ENCODE measurements at places on chromosomes 16 and 17.
A peak's percentile ranks its signal among the peaks of the same experiment; 100 is the strongest.

DNA sequence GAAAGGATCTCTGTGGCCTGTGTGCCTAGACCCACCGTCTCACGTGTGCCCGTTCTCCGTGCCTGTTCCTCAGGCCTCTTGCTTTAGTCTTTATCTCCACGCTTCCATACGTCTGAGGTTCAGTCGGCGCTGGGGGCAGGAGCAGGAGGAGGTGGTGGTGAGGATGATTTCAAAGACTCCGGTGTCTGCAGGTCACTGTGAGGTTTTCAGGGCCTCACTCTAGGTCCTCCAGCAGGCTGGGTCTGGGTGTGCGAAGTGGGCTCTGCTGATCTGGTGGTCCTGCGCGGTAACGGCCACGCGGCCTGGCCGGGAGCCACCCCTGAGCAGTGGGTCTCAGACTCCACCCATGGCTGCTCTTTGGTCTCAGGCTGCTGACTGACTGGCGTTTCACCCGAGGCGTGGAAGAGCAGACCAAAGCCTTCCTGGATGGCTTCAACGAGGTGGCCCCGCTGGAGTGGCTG lies 14.4 kb upstream of the CLEC18A start:
- no peak for DNase-seq

- DNase-seq = no peak
Measured at GRCh38 chr17:16906680-16907079, 65.2 kb downstream of the TNFRSF13B start.

- no peak for DNase-seq
Measured at GRCh38 chr16:30490210-30490609, 17.7 kb downstream of the ITGAL start.

DNA sequence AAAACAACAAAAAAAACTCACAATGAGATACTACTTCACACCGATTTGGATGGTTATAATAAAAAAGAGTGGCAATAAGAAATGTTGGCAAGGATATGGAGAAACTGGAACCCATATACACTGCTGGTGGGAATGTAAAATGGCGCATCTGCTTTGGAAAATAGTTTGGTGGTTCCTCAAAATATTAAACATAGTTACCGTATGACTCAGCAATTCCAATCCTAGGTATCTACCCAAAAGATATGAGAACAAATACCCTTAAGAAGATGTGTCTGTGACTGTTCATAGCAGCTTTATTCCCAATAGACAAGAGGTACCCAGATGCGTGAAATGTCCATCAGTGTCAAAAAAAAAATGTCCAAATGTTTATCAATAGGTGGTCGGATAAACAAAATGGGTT lies 7.2 kb downstream of the CPPED1 start:
- DNase-seq = no peak

GRCh38 chr16:57889960-57890751 lies 80.8 kb downstream of the CNGB1 start:
- no peak for DNase-seq

DNA sequence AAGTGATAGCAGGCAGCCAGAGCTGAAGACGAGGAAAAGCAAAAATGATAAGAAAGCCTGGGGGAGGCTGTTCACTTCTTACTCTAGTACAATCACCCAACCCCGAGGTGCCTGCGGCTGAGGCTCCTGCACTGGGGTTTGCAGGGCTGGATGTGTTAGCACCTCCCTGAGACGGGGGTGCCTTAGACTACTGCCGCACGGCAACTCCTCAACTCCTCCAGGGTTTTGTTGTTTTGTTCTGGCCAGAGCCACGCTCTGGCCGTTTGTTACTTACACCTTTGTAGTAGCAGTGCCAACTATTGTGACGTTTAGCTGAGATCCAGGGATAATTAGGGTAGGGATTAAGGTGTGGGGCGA lies 51.5 kb downstream of the LDHD start:
- peak; percentile 22 for DNase-seq

DNA sequence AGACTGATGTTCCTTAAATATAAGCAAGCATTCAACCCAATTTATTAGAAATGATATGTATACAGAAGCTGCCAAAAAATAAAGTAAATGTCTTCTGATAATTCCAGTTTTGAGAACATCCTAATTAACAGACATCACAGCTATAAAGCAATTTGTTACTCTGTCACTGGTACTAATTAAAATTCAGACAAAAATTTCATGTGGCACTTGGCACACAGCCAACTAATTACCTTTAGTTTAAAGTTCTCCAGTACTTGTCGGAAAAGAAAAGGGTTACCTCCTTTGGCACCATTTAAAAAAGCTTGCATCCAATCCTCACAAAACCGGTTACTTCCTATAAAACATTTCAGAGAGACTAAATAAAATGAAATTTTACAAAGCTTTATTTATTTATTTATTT lies 8.8 kb downstream of the C17orf75 start:
- no peak for DNase-seq

GRCh38 chr16:83989300-83989699 lies 21.3 kb downstream of the NECAB2 start:
- no peak for DNase-seq

GRCh38 chr16:81106826-81107503 lies 10.8 kb upstream of the GCSH start:
- no peak for DNase-seq

DNA sequence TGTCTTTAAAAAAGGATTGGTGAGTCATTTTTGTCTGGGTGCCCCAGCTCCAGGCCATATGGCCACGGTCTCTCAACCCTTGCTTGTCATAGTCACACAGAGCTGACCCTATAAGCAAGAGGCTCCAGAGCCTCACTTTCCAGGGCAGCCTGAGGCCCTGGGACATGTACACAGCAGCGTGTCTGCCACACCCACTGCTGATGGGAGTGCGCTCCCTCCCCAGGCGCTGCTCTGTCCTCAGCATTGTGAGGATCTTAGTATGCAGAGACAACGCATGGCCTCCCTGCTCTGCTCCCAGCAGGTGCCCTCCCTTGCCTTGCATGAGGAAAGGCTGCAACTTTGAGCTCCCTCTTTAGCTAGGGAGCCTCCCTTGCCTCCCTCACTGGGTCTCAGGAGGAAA lies 80.8 kb upstream of the CRHR1 start:
- DNase-seq = no peak

- DNase-seq = no peak
Measured at GRCh38 chr17:42559075-42559474, 2.9 kb upstream of the COASY start.

DNA sequence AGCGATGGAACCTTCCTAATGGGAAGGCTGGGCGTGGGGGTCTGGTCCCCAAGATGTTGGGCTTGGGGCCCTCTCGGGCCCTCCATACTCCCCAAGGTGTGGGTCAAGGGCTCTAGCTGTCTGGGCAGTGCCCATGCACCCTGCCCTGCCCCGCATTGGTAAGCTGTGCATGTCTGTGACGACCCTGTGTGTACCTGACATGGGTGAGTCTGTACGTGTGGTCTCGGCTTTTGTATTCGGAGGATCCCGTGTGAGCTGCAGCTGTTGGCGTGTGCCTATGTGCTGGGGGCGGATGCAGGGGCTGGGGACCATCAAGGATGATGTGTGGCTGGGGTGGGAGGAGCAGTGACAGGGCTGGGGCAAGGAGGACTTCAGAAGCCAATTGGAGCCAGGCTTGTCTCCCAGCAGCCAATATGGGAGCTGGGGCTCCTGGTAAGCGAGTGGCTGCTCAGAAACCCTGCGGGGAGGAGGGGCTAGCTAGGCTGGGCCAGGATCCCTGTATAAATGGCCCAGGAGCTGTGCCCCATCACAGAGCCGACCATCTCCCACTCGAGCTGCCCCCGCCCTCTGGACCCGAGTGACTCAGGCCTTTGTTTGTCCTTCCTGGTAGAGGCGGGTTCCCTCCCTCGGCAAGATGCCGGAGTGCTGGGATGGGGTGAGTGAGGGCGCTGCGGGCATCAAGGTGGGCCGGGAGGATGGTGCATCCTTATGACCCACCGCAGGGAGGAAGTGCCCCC lies at the start of gene NDRG4:
NDRG4 (plus strand) TSS at position 529 of the 737 bp plus-strand sequence; CDS start at position 635, 106 bp downstream.
- no peak for DNase-seq

GRCh38 chr16:49931916-49932315 lies 76.0 kb upstream of the ZNF423 start:
- DNase-seq = no peak

- no peak for DNase-seq
Measured at GRCh38 chr17:43832976-43833829, at the start of gene MPP3. Gene MPP3, minus strand, starts transcription at chr17:43833146. Its CDS starts 1,240 bp downstream, at chr17:43831906.

DNA sequence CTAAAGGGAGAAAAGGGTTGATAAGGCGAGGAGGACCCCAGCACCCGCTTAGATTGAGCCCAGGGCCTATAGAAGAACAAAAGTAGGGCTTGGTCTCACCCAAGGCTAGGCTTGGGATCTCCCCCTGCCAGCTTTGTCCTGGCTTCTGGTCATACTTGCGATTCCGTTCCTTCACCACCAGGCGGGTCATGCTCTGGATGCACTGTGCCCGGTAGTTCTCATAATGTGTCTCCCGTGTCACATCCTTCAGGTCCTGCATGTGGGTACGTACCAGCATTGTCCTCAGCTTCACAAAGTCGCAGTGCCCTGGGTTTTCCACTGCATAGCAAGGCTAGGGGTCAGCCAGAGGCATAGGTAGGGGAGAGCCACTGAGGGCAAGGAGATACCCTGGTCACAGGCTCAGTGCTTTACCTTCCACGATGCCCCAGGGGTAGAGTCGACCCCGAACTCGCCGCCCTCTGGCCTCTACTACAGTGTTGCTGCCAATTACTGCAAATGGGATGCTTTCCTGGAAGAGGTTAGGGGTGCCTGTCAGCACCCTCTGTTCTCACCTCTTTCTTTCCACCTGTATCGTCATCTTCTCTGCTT lies 6.5 kb upstream of the MTMR4 start:
- DNase-seq = no peak

DNA sequence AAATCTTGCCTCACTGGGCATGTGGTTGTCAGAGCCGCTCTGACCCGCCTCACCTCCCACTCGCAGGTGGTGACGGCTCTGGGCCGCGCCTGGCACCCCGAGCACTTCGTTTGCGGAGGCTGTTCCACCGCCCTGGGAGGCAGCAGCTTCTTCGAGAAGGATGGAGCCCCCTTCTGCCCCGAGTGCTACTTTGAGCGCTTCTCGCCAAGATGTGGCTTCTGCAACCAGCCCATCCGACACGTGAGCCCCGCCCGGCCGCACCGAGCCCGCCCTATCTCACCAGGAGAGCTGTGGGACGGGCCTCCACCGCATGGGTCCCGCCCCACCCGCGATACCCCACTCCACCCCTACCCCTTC lies 4.0 kb downstream of the TGFB1I1 start:
- no peak for DNase-seq

DNA sequence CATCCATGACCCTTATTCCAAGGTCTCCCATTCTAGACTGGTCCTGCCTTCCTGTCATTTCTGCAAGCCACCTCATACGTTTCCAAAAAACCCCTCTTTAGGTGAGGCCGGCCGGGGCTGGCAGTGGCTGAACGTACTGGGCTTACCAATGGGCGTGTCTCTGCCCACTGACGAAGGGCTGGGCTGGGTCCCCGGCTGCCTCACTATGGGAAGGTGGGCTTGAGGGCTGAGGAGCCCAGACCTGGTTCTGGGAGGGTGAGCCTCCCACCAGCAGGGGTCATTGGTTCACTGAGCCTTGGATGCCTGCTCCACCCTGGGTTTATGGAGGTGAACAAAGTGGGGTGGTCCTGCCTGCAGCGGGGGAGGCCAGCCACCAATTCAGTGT lies 19.9 kb downstream of the KDM8 start:
- DNase-seq = no peak

DNA sequence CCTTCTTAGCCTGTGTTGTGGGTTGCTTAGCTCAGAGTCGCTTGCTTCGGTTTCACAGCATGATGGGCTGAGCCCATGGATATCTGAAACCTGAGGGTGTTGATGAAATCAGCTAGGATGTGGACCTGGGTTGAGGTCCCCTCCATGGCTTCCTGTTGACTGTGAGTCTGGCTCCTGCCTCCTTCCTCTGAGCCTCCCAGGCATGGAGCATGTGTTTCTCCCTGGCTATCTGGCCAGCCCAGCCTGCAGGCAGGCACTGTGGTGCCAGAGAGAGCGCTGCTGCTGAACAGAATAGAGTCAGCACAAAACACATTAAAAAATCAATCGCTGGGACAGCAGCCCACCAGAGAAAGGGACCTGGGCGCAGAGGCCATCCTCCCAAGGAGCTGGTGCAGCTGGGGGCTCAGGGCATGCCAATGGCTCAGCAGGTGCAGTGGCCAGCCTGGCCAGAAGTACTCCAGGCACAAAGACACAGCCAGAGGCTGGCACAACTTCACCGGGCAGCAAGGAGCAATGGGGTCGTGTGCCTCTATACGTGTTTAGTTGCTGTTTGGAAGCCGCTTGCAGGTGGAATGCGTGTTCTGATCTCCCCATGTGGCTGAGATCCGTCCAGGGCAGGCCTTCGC lies 28.3 kb upstream of the GPRC5C start:
- no peak for DNase-seq

DNA sequence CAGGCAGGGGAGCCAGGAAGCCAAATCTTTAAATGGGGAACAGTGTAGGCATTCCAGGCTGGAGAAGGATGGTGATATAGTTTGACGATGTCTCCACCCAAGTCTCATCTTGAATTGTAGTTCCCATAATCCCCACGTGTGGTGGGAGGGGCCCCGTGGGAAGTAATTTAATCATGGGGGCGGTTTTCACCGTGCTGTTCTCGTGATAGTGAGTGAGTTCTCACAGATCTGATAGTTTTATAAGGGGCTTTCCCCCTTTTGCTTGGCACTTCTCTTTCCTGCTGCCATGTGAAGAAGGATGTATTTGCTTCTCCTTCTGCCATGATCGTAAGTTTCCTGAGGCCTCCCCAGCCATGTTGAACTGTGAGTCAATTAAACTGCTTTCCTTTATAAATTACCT lies 28.8 kb downstream of the GINS3 start:
- no peak for DNase-seq

DNA sequence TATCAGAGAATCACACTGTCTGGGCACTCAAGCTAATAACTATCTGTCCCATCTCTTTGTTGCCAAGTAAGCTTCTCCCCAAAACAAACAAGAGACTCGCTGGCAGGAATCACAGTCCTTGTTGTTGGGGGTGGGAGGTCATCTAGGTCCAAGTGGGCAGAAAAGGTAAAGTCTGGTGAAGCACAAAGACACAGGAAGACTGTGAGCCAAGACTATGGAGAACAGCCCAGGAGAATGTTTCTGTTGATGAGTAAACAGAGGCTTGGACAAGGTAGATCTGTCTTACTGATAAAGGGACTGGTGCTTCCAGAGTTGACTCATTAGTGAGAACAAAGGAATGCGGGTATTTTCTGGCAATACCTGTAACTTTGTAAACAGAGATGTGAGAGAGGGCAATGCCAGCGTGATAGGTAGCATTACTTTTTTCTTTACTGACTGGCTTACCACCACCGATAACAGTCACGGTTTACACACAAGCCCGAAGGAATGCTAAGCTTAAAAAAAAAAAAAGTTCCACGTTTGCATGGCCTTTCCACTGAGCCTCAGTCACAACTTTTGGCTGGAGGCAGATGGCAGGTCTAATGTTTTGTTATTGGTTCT lies 11.5 kb upstream of the MMD start:
- no peak for DNase-seq

- no peak for DNase-seq
Measured at GRCh38 chr16:54412037-54412436, 125.5 kb upstream of the IRX3 start.

- no peak for DNase-seq
Measured at GRCh38 chr16:49405123-49405522, 31.5 kb downstream of the C16orf78 start.

All from central memory CD8-positive, alpha-beta T cell (primary cell).